ENCODE measurements at places on chromosomes 1 and 21.

DNA sequence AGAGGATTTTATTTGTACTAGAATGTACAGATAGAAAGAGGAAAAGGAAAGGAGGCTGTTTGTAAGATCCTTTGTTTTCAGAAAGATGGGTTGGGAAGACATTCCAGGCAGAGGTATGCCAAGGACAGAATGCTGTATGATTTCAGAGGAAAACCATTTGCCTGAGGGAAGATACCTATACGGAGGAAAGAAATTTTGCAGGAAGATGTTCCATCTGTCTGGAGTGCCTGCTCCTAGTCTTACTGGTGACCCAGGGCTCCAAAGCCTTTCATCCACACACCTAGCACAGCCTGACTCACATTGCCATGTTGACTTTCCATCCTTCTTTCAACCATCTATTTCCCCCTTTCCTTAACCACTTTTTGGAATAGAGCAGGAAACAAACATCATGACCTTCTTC is 18.2 kb downstream of the SAMD13 start:
- DNase-seq = no peak

DNA sequence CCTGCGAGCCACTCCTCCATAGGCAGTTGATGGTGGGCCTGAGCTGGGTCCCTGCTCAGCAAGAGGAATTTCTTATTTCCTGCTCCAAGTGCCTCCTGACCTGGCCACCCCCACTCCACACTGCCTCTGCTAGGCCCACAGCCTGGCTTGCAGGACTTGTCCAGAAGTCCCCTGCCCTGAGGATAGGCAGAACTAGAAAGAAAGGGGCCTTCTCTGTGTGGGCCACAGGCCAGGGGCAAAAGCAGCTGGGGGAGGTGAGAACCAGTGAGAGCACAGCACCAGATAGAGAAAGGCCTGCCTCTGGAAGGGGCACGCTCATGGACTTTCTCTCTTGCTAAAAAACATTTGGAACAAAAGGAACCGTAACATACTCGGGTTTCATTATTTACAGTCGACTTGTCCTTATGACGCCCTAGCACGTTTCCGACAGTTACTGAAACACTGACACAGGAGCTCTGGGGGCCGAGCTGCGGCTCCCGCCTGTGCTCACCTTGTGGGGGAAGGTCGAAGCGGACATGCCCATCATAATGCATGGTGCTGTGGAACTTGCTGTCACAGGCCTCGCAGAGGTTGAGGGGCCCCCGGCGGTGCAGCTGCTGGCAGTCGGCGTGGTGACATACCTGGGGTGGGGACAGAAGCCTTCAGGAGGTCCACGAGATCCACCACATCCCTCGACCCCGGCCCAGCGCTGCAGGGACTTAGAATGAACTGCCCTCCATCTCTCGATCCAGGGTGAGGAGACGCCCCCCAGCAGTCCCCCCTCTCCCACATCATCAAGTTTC is 11.3 kb upstream of the TNFRSF25 start:
- DNase-seq = no peak

DNA sequence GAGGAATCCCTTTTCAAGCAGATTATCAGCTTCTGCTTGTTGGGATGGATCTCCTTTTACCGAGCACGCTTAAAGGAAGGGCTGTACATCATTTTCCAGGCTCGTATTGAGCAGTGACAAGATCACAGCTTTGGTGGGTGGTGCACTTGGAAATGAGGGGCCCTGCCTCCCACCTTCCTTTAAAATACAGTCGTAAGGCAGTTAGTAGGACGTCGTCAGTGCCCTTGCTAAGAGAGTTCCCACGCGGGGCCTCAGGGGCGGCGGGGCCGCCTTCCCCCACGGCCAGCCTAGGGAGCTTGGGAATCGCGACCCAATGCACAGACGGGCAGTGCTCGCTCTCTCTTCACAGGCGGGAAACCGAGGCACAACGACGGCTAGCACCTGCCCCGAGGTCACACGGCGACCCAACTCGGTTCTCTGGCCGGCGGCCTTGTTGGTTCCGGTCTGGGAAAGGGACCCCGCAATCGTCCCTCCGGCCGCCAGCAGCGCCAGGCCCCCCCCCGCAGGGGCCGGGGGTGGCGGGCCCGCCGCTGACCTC is 58.6 kb downstream of the H3-3A start:
- no peak for DNase-seq

GRCh38 chr1:118149799-118150198 is 35.2 kb downstream of the SPAG17 start:
- DNase-seq = no peak

DNA sequence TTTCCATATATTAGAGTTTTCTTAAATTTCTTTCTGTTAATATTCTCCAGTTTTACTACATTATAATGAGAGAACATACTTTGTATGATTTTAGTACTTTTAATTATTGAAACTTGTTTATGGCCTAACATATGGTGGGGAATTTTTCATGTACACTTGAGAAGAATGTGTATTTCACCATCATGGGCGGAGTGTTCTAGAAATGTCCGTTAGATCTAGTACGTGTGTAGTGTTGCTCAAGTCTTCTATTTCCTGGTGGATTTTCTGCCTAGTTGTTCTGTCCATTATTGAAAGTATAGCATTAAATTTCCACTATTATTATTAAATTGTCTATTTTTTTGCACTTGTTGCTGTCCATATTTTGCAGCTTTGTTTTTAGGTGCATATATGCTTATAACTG is 64.0 kb upstream of the RGS21 start:
- DNase-seq = no peak

DNA sequence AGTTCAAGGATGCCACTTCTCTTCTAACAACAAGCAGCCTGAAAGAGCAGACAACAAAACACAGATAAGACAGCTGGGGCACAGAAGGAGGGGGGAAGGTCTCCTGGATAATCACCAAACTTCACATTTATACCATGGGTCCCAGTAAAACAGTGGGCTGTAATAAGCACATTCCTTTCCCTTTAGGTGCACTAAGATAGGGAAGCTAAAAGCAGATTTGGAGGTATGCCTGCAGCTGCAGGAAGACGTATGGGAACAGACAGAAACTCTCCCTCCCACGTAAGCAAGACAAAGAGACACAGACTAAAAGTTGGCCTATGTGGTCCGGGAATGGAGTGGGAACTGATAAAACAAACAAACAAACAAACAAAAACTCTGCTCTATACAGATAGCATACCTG is 612.1 kb downstream of the MRPL39 start:
- DNase-seq = no peak

- no peak for DNase-seq
These were observed 12.3 kb upstream of the TTC39A start for GRCh38 chr1:51342591-51343206.

DNA sequence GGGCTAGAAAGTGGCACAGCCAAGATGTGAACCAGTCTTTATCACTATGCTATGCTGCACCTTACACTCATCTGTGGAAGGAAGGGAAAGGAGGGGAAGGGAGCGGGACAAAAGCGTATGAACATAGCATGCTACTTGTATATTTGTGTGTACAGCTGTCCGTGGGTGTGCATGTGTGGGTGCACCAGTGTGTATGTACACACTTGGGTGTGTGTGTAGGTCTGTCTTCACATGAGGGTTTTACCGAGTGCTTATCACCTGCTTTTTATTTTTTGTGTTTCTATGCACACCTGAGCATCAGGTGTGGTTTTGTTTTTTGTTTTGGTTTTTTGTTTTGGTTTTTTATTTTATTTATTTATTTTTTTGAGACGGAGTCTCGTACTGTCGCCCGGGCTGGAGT is 255.7 kb downstream of the RRAGC start:
- no peak for DNase-seq

DNA sequence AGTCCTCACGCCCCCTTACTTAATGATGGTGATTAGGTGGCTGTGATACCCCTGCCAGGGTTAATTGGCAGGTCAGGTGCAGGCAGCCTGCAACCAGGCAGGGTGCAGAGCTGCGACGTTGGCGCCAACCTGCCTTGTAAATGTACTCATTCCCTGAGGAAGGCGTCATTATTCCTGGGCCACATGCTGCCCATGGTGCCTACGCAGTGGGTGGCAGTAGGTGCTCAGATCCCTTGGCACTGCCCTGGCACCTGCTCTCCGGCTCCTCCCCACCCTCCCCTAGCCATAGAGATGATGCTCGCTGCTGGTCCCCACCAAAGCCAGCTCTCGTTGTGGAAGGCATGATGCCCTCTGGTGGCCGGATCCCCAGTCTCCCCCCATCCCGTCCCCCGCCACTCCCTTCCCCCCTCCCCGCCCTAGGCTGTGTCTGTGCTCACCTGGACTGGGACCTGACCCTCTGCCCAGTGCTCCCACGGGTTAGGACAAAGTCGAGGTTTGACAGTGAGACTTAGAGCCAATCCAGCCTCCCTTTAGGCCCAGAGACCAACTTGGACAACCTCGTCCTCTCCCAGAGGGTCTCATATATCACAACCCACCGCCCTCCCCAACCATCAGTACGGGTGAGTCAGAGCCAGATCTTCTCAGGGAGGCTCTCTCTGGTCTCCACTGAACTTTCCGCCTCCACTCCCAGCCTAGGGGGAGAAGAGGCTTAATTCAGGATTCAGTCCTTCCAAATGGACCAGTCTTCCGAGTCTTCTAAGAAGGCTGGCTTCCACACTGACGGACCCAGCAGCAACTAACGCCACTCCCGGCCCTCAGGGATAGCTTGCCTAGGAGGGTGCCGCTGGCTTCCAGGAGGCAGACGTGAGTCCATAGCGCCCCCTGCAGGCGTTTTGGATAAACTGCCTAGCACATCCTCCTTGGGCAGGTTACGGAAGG is 5.7 kb downstream of the KRTCAP2 start:
- DNase-seq = peak; percentile 83

GRCh38 chr1:109822749-109823542 is 59.2 kb upstream of the EPS8L3 start:
- DNase-seq = no peak

Data from T-cell (primary cell).